ENCODE measurements at places on chromosomes 7 and 10.

DNA sequence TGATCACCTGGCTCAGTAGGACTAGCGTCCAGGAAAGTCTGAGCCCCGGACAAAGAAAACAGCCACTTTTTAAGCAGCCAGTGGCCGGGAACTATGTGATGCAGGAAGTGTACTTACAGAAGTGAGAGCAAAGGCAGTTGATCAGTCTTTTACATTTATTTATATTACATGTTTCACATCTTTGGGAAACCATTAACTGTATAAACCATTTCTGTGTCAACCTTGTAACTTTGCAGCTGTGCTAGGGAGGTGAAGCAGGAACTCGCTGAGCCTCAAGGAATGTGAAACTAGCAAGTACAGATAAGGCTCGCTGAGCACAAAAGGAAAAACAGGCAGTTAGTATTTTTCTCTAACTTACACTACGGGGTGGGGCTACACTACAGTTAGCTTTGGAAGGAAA, 39.9 kb upstream of the HECW1 start:
- DNase-seq: no peak

GRCh38 chr7:106944035-106944665, 79.1 kb downstream of the PIK3CG start:
- DNase-seq: no peak

GRCh38 chr7:129723679-129724078, 112.2 kb downstream of the NRF1 start:
- DNase-seq: no peak

DNA sequence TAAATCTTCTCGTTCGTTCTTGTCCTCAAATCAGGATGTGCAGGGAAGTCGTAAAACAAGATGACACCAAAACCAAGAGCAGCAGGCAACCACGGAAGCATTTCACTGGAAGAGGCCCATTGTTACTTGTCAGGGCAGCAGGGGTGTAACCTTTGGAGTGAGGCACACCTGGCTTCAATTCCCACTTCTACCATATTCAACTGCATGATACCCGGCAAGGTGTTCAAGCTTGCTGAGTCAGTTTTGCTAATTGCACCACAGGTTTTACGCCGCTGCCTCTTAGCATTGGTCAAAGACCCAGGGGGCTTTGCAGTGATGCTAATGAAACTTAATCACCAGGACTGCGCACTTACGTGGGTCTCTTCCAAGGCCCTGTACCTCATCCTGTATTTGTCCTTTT, 50.0 kb upstream of the PTER start:
- DNase-seq: no peak

GRCh38 chr10:67612176-67612575, 83.8 kb downstream of the CTNNA3 start:
- DNase-seq: no peak

DNA sequence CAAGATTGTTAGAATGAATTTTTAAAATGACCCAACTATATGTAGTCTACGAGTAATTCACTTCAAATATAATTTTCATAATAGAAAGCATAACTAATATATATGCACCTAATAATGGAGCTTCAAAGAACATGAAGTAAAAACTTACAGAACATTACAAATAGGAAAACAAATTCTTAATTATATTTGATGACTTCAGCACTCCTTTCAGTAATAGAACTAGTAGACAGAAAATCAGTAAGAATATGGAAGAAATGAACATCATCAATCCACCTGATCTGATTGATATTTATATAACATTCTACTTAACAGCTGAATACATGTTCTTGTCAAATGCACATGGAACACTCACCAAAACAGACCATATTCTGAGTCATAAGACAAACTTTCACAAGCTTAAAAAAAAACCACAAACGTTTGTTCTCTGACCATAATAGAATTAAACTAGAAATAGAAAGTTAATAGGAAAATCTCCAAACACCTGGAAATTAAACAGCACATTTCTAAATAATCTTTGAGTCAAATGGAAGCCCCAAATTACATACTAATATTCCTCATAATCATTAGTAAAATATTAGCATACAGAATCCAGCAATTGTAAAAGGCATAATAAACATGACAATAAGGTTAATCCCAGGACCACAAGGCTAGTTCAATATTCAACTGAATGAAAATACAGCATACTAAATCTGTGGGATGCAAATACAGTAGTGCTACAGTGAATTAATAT, 48.0 kb downstream of the BRAF start:
- DNase-seq: no peak
